DMS53 (cell line): ENCODE measurements at places on chromosomes 1 and 21.

DNA sequence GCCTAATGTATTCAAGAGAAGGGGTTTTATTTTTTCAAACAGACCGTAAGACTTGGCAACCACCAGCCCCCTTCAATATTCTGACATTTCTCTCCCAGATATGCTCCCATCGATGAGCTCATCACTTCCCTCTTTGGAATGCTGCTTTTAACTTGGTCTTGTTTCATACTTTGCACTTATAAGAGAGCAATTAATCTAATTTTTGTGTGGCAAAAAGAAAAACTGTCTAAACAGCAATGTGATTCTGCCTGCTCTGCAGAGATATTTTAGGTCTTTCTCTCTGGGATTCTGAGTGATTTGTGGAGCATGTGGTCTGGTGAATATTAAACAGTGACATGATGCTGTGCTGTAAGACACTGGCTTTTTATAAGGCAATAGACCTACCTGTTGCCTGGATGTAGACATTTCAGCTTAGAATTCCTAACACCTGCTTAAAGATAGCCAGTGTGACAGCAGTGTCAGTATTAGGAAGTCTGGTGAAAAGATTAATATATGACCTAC, 284.8 kb downstream of the BACH1 start:
- no peak for DNase-seq

GRCh38 chr1:23774174-23774880, 3.9 kb upstream of the PITHD1 start:
- DNase-seq, result no peak

GRCh38 chr21:43758111-43758641, 17.9 kb downstream of the CSTB start:
- no peak for DNase-seq

GRCh38 chr1:175434283-175434860, 241.8 kb upstream of the KIAA0040 start:
- DNase-seq, result peak; percentile 9

GRCh38 chr1:218759795-218760194, 413.9 kb upstream of the LYPLAL1 start:
- DNase-seq, result no peak

DNA sequence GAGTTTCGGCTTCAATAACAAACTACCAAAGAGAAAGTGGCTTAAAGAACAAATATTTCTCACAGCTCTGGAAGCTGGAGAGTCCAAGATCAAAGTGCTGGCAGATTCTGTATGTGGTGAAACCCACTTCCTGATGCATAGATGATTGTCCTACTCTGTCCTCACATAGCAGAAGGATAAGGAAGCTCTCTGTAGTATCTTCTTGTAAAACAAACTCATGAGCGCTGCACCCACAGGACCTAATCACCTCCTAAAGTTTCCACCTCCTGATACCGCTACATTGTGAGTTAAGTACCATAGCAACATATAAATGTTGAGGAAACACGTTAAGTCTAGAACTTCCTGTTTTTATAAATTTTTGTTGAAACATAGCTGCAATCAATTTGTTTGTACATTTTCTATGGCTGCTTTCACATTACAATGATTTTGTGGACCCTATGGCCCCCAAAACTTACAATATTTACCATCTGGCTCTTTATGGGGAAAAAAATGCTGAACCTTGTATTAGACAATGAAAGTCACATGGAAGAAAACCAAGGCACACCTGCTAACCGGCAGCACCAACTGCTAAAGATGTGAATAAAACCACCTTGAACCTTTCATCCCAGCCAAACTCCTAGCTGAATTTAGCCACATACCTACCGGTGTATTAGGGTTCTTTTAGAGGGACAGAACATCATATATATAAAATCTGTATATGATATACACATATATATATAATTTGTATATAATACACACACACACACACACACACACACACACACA, 1423.4 kb downstream of the NCAM2 start:
- DNase-seq, result no peak

DNA sequence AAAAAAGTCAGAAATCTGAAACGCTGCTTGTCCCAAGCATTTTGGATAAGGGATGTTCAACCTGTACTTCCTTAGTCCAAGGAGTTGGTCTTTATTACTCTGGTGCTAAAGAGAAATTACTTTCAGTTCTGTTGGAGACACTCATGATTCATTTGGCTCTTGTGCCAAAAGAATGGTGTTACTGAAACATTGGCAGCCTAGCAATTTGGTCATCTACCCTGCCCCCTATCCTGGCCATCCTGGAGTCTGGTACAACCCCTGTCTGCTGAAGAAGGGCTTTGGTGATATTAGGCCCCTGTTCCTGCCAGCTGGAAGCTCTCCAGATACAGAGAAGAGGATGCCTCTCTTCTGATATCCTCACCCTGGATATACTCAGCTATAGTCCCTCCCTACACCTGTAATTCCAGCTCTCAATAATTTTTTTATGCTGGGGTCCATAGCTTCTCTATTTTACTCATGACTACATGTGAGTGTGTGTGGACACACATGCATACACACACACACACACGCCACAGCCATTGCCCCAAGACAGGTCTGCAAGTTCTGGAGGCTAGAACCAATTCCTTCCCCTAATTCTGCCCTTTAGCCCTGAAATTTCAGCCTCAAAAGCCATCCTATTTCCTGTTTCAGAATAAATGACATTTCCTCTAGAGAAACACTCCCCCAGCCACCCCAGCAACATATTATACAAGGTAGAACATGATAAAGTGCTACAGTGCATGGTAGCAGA, 40.0 kb downstream of the LHX8 start:
- DNase-seq, result no peak

GRCh38 chr1:68558321-68559026, 61.6 kb upstream of the DEPDC1 start:
- DNase-seq, result peak; percentile 77

- DNase-seq, result peak; percentile 51
Measured at GRCh38 chr1:77991638-77992037, 12.8 kb upstream of the FUBP1 start.

- no peak for DNase-seq
Measured at GRCh38 chr1:39943471-39944290, 11.3 kb upstream of the MFSD2A start.

GRCh38 chr1:88892357-88892877, 1.1 kb upstream of the GTF2B start:
- DNase-seq, result peak; percentile 97

GRCh38 chr21:26967062-26967913, at the start of gene ADAMTS5:
TSS of gene ADAMTS5 (minus strand) at chr21:26967088. CDS start at chr21:26966391, 697 bp downstream.
- peak; percentile 69 for DNase-seq

- no peak for DNase-seq
Measured at GRCh38 chr1:117531222-117531621, 74.6 kb upstream of the TENT5C start.

DNA sequence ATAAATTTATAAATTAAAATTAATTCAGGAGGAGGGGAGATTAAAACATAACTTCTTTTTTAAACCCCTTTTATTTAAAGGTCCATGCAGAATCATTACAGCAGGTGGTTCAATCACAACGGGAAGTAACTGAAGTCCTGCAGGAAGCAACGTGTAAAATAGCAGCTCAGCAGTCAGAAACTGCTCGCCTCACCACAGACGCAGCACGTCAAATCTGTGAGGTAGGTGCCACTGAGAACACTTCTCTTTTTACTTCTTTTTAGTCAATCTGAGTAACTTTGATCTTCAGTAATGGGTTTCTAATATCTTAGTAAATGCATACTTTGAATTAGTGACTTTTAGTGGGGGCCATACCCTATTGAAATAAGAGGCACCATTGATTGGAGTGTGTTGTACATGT, 87.0 kb downstream of the CEP350 start:
- DNase-seq, result no peak

GRCh38 chr1:9119745-9120144, 9.2 kb downstream of the GPR157 start:
- no peak for DNase-seq

DNA sequence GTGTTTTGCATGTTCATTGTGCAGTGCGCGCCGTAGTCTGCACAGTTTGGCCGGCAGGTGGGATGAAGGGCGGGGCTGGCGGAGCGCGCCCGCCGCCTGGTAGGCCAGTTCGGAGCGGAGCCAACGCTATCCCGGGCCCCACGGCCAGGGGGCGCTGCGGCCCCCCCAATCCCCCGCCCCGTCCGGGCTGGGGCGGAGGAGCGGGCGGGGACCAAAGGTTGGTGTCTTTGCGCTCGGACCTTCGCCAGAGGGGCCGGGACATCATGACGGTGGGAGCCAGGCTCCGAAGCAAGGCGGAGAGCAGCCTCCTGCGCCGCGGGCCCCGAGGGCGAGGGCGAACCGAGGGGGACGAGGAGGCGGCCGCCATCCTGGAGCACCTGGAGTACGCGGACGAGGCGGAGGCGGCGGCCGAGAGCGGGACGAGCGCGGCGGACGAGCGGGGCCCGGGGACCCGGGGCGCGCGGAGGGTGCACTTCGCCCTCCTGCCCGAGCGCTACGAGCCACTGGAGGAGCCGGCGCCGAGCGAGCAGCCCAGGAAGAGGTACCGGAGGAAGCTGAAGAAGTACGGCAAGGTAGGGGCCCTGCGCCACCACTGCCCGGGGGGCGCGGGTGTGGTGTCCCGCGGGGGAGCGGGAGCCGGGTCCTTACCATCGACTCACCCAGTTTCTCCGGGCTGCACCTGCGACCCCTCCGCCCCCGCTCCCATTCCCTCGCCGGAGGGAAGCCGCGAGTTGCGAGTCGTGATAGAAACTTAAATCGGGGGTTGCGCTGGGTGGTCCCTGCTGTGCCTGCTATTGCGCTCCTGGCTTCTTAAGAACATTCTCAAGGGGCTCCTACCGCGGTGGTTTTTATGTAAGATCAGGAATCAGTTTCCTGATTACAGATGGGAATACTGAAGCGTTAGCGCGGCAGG, at the start of gene C1orf115:
Gene C1orf115 (plus strand): TSS at position 224 of the 913 bp plus-strand sequence. CDS start 40 bp downstream, at position 264.
- DNase-seq, result peak; percentile 90

DNA sequence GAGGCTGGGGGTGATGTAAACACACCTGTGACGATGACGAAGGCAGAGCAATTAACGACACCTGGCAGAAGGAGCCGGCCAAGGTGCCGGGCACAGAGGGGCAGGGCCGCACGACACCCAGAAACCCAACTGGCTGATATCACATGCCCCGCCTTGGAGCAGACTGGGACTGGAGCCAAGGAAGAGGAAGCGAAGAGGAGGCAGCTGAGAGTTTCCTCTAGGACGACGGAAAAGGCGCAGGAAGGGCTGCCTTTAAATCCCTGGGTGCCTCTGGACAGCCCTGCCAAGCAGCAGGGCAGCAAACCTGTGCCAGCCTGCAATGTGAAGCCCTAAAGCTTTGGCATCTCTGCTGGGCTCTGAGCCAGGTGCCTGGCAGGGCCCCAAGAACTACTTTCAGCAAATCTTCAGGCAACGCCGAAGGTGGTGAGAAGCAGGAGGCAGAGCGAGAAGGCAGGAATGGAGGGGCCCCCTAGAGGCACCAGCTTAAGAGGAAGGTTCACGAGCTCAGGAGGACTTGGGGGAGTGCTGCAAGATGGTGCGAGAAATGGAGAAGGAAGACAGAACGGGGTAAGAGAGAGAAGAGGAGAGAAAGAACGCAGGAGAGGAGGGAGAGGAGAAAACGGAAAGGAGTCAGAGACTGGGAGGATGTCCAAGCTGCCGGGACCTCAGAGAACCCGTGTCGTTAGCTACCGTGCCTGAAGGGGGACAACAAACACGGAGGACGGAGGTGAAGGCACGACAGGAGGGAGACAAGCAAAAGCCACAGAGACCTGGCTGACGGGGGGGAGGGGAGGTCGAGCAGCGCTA, 25.3 kb upstream of the PEF1 start:
- DNase-seq, result peak; percentile 98

DNA sequence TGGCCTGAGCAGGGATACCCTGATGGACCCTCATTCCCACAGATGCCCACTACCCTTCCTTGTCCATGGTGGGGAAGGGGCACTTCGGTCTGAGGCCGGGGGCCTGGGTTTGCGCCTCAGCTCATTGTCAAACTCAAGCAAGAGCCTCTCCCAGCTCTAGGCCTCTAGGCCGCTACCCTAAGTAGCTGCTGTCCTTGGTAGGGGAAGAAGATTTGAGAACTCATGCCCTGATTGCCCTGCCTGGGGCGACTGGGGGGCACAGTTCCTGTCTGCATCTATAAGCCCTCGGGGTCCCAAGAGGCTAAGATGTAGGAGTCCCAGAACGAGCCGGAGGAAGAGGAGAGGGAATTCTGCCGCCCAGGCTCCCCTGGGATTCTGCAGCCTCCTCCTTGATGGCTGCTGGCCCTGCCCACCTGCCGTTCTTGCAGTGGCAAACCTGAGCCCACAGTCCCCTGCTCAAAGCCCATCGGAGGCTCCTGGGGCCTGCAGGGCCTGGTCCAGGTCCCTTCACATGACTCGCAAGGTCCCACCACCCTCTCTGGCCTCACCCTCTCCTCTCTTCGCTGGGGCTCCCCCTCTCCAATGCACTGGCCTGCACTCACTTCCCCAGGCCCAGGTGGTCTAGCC, 20.4 kb upstream of the CASZ1 start:
- no peak for DNase-seq

GRCh38 chr1:215360758-215361157, 206.3 kb upstream of the KCTD3 start:
- DNase-seq, result no peak

GRCh38 chr1:82896036-82896435, 1095.3 kb downstream of the ADGRL2 start:
- DNase-seq, result peak; percentile 92

GRCh38 chr1:67460676-67461500, 30.7 kb upstream of the SERBP1 start:
- no peak for DNase-seq

DNA sequence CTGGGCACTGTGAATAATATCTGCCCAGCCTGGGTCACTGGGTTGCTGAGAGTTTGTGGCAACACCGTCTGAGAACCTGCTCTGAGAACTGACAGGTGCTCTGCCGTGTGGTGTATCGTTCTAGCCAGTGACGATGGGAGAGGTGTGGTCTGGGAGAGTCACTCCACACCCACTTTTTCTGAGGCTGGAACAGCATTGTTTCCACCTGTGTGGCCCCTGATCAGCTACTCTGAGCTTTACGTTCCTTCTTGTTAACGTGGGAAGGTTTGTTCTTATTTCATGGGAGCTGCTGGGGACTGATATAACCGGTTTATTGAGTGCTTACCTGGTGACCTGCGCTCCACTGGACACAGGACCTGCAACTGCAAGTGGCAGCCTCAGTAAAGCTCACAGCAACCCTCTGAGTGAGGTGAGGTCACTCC, 34.8 kb upstream of the TENT5C start:
- DNase-seq, result peak; percentile 92

- no peak for DNase-seq
Measured at GRCh38 chr1:165900576-165901380, 73.4 kb downstream of the UCK2 start.

GRCh38 chr1:33093004-33093403, 12.1 kb downstream of the AZIN2 start:
- no peak for DNase-seq

- no peak for DNase-seq
Measured at GRCh38 chr1:29325675-29326074, 89.4 kb downstream of the PTPRU start.

- DNase-seq, result no peak
Measured at GRCh38 chr1:96365596-96366390, 355.8 kb upstream of the PTBP2 start.

- no peak for DNase-seq
Measured at GRCh38 chr1:20634065-20634593, 871 bp downstream of the PINK1 start.

DNA sequence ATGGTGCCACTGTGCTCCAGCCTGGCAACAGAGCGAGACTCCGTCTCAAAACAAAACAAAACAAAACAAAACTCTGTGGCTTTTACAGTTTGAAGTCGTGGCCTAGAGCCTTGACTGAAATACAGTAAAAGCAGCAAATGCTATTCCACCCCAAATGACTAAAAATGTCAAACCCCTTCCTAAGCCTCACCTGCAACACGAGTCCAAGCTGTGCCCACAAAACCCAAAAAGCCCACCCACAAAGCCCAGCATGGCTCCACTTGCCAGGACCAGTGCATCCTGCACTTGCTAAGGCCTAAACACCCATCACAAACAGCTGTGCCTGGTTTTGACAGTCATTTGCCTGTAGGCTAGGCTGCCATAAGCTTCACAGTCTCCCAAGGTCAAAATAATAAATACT, 21.3 kb downstream of the VAV3 start:
- no peak for DNase-seq
